ENCODE measurements at places on chromosomes 1 and 21.

- DNase-seq: no peak
Observed at GRCh38 chr1:204505674-204506200, 10.5 kb upstream of the MDM4 start.

DNA sequence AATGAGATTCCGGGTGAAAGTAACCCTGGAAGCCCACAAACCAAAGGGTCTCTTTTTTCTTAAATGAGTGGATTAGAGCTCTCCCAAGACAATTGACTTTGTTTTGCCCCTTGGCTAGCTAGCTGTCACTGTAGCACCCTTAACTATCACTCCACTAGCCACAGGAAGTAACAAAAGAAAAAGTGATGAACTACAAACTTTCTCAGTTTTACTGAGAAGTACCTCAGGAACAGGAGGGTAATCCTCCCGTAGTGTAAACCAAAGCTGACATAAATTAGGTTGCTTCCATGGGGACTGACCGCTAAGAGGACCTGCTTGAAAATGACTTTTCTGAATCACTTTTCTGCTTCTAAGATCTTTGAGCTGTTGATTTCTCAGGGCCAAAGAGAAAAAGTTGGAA, 240.1 kb downstream of the BARHL2 start:
- DNase-seq: no peak

- no peak for DNase-seq
Observed at GRCh38 chr1:180929389-180929788, 16.7 kb downstream of the KIAA1614 start.

GRCh38 chr1:18385239-18385790, 95.4 kb upstream of the KLHDC7A start:
- DNase-seq: no peak

DNA sequence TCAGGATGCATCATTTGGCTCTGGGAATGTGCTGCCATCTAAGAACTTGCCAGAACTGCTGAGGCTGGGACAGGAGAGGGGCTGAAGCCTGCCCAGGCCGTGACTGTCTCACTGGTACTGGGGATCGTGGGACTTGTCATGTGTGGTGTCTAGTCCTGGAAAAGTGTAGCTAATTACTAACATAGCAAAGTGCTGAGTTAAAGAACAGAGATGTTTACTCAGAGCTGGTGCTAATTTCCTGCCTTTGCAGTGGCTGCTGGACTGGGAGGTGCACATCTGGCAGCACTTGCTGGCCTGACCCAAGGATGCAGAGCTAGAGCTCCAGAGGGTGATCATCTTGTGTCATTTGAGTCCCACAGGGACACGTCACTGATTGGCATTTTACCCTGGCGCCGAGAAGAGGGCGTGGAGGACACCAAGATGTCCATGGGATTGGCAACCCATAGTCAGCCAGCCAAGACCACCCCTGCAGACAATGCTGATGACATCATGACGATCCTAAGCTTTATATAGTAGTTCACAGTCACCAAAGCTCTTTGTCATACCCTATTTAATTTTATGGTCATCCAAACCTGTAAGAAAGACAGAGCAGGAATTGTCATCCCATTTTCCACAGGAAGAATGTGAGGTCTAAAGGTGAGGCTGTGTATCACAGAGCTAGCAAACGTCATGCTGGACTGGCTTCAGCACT, 110.1 kb upstream of the SLC44A3 start:
- DNase-seq: no peak

- DNase-seq: no peak
Observed at GRCh38 chr1:223364685-223365382, 858 bp upstream of the SUSD4 start.

DNA sequence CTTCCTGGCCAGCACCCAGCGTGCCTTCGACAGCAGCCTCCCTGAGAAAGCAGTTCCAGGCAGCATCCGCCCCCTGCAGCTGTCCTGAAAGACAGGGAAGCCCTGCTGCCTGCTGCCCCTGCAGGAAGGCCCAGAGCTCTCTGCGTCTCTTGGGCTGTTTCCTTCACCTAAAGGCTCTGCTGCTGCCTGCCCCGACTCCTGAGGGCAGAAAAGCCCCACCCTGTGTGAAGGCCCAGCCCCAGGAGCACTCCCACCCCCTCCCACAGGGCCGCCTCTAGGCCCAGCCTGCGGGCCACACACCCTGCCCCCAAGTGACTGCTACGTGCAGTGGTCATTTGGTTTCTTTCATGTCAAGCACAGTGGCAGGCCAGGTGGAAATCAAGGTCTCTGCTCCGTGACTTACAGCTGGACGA, 12.4 kb downstream of the RIPK4 start:
- DNase-seq: no peak

GRCh38 chr1:77133731-77134358, 85.4 kb downstream of the PIGK start:
- no peak for DNase-seq

- no peak for DNase-seq
Observed at GRCh38 chr1:18581420-18581880, 49.2 kb upstream of the PAX7 start.

GRCh38 chr1:58780836-58781452, 2.9 kb downstream of the JUN start:
- no peak for DNase-seq

- DNase-seq: no peak
Observed at GRCh38 chr1:104946558-104947210, 1197.0 kb downstream of the AMY1C start.

- no peak for DNase-seq
Observed at GRCh38 chr21:25944672-25945213, 210.0 kb downstream of the GABPA start.

GRCh38 chr1:240658312-240658960, 46.5 kb upstream of the GREM2 start:
- no peak for DNase-seq

DNA sequence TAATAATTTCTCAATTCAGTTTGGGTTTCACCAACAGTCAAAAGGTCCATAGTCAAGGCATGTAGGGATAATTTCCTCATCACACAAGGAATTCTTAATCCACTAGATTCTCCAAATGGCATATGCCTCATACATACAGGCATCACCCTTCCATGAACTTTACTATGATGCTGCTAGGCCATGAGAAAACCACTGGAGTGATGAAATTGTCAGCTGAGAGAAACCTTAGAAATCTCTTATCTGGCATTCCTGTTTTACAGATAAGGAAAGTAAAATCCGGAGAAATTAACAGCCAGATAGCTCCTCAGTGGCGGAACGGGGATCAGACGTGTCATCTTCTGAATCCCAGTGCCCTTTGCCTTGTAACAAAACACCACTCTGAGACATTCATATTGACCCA, 274.4 kb downstream of the NTNG1 start:
- no peak for DNase-seq

DNA sequence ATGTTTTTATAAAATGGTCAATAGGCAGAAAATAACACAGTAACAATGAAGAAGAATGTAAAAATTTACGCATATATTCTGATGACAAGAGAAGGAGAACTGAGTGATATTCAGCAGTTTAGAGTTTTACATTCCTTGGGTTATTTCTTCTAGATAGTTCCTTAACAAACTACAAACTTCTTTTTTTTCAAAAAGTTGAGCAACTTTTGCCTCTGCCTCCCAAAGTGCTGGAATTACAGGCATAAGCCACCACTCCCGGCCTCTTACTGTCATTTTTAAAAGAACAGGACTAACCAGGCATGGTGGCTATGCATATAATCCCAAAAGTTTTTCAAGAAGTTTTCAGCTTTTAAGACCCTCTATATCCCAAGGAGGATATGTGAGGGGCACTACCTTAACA, 32.9 kb downstream of the ARNT start:
- no peak for DNase-seq

DNA sequence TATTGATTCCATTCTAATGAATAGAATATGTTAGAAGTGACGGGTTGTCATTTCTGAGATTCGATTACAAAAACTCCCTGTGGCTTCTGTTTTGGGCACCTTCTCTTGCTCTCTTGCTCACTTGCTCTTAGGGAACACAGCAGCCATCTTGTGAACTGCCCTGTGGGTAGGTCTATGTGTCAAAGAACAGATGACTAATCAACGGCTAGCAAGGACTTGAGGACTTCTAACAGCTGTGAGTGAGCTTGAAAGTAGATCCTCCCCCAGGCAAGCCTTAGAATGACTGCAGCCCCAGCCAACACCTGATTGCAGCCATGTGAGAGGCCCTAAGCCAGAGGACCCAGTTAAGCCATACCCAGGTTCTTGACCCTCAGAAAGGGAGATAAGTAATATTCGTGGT, 49.3 kb downstream of the AZIN2 start:
- no peak for DNase-seq

- DNase-seq: no peak
Observed at GRCh38 chr1:175217721-175218531, 25.4 kb upstream of the KIAA0040 start.

- no peak for DNase-seq
Observed at GRCh38 chr1:159014003-159014571, 4.4 kb downstream of the IFI16 start.

GRCh38 chr21:43827015-43827611, 37.7 kb downstream of the RRP1 start:
- no peak for DNase-seq

- no peak for DNase-seq
Observed at GRCh38 chr1:11496551-11497080, 17.7 kb downstream of the DISP3 start.

GRCh38 chr1:109275706-109276345, 7.1 kb downstream of the PSRC1 start:
- DNase-seq: no peak

DNA sequence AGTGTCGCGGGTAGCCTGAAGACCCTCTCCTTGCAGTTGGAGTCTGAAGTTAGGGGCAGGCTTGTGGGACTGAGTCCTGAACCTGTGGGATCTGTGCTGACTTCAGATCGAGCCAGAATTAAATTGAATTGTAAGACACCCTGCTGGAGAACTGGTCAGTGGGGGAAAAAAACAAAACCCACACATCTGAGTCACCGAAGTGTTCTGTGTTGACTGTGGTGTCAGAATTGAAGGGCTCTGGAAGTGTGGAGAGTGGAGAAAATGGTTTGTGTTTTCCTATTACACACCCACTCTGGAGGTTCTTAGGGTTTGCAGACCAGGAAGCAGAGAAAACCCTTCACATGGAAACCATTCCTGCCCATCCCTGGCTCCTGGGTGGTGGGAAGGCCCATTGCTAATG, 209.5 kb upstream of the GALNT2 start:
- no peak for DNase-seq

GRCh38 chr1:179586107-179586823, 5.4 kb upstream of the TDRD5 start:
- DNase-seq: no peak

DNA sequence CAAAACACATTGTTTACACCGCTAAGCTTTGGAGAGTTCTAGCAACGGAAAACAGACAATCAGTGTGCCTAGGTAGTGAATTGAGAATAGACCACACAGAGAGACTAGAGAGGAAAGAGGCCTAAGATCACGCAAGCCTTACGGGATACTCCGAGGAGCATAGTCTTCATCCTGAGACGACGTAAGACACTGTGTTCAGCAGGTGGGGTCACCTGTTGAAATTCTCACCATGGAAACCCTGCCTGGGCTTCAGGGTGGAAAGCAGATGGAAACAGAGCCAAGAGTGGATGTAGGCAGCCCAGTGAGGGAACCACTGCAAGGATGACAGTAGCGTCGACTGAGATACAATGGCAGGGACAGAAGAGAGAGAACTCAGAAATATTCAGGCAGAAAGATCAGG, 40.2 kb downstream of the COA6 start:
- DNase-seq: no peak

DNA sequence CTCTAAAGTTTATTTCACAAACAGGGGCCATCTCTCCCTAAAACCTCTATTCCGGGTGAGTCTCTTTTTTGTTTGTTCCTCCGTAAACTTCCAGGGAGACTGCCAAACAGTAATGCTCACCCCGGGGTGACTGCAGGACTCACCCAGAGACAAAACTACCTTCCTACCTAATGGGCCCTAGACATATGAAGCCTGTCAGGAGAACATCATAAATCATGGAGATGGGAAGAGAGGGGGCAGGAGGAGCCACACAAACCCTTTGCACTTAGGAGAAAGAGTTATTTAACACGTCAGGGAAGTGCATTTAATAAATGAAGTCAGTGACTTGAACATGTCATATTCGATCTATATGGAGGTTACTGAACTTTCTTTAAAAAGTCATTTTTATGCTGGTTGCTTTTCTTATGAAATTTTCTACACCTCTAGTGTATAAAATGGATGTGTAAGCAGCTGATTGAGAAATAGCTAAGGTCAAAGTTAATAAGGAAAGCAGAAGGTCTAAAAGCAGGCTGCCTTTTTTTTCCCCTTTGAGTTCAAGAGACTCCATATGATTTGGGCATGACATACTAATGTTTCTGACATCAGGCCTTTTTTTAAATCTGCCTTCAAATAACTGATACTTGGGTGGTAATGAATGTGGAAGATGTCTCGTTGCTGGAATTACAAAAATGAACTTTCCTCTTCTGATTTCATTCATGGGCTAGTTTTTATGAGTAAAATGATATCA, 286.9 kb upstream of the USP25 start:
- DNase-seq: no peak

DNA sequence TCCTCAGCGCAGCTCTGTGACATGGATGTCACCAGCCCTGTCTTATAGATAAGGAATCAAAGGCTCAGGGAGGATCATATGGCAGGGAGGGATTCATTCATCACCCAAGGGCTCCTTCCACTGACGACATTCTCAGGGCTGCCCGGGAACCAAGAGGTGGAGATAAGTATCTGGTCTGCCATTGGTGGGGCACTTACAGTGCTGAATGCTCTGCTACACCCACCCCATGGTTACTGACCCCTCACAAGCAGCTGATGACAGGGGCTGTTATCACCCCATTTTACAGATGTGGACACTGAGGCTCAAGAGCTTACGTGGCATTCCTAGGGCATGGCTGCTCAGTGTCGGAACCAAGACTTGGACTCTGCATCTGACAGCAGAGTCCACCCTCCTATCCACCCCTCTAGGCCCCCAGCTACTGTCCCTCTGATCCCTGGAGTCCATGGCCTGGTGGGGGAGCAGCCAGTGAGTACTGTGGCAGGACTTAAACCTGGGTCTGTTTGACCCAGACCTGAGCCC, 155.1 kb downstream of the PTPRU start:
- DNase-seq: no peak

DNA sequence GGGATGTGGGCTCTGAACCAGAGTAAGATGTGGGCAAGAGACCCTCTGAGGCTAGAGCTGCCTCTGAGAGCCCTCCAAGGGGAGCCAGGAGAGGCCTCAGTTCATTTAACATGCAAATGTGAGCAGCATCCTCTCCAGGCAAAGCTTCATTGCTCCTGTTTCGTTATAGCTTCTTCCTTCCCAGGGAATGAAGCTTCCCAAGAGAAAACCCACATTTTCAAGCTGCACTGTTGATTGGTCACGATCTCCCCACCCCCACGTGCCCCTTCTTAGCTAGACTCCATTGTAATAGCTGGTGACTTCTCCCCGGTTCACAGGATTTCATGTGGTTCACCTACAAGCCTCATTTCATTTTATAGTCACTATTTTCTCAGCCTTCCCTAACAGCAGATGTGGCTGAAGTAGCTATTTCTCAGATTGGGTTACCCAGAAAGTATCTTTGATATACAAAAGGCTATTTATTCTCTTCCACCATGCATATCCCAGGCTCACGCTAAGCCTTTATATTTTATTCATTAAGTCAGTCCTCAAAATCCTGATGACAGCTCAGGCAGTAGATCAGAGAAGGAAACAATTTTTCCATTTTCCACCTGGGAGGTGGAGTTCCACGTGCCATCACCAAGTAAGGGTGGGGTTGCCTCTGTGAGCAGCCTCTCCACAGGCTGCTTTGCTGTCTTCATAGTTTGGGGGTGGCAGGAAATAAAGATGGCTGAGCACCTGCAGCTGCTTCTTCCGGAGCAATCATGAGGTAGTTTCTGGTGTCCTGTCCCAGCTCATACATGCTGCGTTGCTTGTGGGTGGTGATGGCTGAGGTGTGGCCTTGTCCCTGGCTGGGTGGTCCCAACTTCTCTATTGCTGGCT, 178.3 kb upstream of the RAB4A start:
- DNase-seq: no peak

GRCh38 chr1:184958554-184959353, 15.6 kb downstream of the NIBAN1 start:
- DNase-seq: no peak
